ENCODE measurements at places on chromosomes 2 and 18.

DNA sequence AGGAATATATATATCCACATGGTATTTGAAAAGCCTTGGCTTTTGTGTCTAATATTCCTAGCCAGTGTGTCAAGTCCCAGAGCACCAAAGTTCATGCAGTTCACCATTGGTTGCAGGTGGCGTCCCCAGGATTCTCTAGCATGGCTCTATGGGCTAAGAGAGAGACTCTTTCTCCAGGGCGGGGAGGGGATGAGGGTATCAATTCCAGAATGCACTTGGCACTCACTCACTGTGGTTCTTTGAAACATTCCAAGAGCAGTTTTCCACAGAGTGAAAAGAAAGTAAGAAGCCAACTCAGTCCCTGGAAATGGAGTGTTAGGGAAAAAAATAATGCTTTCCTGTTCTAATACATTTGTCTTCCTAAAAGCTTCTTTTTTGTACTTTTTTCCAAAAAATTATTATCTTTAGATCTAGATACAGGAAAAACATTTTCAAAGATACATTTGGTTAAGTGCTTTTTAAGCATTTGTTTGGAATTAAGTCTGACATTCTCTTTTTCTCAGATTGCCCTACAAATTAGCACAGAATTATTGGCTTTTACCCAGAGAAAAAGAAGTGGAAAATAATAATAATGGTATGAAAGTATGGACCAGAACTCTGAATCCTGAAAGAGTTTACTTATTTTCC is 239.9 kb downstream of the PAX3 start:
- no peak for DNase-seq

DNA sequence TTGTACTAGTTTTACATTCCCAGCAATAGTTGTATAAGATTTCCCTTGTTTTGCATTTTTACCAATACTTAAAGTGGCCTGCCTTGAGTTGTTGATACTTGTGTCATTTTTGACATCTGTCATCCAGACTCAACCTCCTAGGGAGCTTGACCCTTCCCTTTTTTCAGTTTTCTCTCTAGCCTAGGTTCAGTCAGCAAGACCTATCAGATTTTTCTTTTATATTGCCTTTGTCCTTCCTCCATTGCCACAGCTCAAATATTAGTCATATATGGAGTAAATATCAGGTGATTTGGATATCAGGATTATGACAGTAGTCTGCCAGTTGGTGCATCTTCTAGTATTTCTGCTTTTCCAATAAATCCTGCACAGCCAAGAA is 13.4 kb downstream of the CENPO start:
- peak; percentile 32 for DNase-seq

- no peak for DNase-seq
Observed at GRCh38 chr18:43879415-43879814, 602.1 kb upstream of the SYT4 start.

DNA sequence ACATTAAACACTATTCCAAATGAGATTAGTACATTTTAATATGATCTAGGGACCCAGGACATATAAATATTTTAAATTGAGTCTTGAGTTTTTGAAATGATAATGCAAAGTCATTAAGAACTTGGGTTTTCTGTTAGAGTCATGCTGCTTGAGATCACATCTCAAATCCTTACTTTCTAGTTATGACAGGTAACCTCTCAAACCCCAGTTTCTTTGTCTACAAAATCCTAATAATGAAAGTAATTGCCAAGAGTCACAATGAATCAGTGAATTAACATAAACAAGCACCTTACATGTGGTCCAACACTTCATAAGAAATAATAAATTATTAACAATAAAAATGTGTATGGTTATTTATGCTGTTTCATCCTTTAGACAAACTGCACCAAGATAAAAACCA is 607.6 kb downstream of the LRP1B start:
- DNase-seq = no peak

- DNase-seq = no peak
Observed at GRCh38 chr2:196182439-196183171, 11.2 kb upstream of the STK17B start.

DNA sequence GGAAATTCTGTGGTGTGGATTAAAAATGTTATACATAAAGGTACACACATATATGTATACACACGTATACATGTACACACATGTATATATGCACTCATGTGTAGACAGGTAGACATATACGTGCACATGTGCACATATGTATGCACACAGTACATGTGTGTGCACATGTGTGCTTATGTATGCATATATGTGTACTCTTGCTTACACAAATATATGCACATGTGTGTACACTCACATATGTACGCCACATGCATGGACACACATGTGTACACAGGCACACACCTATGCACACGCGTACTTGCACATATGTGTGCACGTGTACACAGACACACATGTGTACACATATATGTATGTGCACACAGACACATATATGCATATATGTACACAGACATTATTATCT is 142.8 kb upstream of the SALL3 start:
- DNase-seq = no peak

DNA sequence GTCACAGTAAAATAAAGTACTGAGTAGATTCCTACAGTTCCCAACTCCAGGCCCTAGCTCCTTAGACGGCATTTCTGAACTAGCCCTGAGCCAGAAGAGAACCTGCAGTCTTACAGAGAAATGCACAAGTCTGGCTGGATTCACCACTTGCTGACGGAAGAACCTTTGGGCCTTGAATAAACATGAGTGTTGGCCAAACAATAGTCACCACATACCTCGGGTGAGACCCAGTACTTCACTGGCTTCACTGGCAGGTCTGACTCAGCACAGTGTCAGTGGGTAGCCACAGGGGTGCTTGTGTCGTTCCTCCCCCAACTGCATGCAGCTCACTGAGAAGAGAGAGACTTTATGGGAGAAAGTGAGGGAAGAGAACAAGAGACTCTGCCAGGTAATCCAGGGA is 88.9 kb downstream of the TMEM185B start:
- no peak for DNase-seq

- DNase-seq = peak; percentile 38
Observed at GRCh38 chr2:208552943-208553342, 146.4 kb downstream of the PTH2R start.

DNA sequence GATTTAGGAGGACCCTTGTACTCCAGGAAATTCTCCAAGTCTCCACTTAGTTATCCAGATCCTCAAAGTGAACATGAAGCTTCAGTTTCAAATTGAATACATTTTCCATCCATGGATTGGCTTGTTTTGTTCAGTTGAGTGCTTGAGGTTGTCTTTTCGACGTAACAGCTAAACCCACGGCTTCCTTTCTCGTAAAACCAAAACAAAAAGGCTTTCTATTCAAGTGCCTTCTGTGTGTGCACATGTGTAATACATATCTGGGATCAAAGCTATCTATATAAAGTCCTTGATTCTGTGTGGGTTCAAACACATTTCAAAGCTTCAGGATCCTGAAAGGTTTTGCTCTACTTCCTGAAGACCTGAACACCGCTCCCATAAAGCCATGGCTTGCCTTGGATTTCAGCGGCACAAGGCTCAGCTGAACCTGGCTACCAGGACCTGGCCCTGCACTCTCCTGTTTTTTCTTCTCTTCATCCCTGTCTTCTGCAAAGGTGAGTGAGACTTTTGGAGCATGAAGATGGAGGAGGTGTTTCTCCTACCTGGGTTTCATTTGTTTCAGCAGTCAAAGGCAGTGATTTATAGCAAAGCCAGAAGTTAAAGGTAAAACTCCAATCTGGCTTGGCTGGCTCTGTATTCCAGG is at the start of gene CTLA4:
CTLA4 (plus strand) TSS at position 211 of the 640 bp plus-strand sequence; CDS start at position 383, 172 bp downstream.
- DNase-seq = no peak

GRCh38 chr2:162435676-162436075 is 91.7 kb downstream of the GCA start:
- no peak for DNase-seq

GRCh38 chr2:52500561-52500960 is 1267.0 kb upstream of the CHAC2 start:
- peak; percentile 16 for DNase-seq

- DNase-seq = no peak
Observed at GRCh38 chr2:189719571-189719970, 43.0 kb downstream of the OSGEPL1 start.

DNA sequence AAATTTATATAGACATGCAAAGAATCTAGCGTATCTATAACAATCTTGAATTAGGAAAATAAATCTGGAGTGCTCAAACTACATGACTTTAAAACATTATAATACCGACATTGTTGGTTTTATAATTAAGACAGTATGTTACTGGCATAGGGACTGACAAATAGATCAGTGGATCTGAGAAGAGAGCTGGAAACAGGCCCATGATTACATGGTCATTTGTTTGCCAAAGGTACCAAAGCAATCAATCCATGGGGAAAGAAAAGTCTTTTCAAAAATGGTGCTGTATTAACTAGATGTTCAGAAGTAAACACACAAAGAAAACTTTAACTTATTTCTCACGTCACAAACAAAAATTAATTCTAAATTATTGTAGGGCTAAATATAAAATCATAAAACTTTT is 124.2 kb downstream of the BCL2L11 start:
- DNase-seq = no peak

- no peak for DNase-seq
Observed at GRCh38 chr18:60639836-60640235, 267.3 kb upstream of the MC4R start.
